Transverse colon (tissue), 4 donors: ENCODE measurements at places on chromosomes 7 and 10. TPM values are rescaled to one million over a fixed set of nuclear protein-coding genes. Genes with fewer than 3 reads are reported as not detected.

The BLNK gene
- 21.8 TPM for total RNA-seq

The HOXA13 gene
- 29.7 TPM for total RNA-seq

The ZNF503 gene
- 3.0 TPM for total RNA-seq

The TAS2R3 gene
- 7.5 TPM for total RNA-seq

The MACROH2A2 gene
- 7.0 TPM for total RNA-seq

The CALML3 gene
- not detected for total RNA-seq

The FAM170B gene
- total RNA-seq = not detected

The UBN2 gene
- total RNA-seq = 9.7 TPM

The GNGT1 gene
- total RNA-seq = not detected

The GPR146 gene
- not detected for total RNA-seq

The SPDYE2B gene
- total RNA-seq = not detected
